Bladder microvascular endothelial cell (primary cell): ENCODE measurements at places on chromosomes 6 and 20. TPM values are rescaled to one million over a fixed set of nuclear protein-coding genes. Genes with fewer than 3 reads are reported as not detected.

The PTK6 gene
- 0.13 TPM in 1 of 2 replicates, not detected in the other for total RNA-seq

The WDR27 gene
- 21.9 and 41.0 TPM in 2 replicates for total RNA-seq

The FLRT3 gene
- under 0.01 and 0.50 TPM in 2 replicates for total RNA-seq

The HDGFL1 gene
- not detected in 2 replicates for total RNA-seq

The IMPG1 gene
- not detected in 2 replicates for total RNA-seq

The ZFP57 gene
- not detected in 2 replicates for total RNA-seq

The ECT2L gene
- not detected in 2 replicates for total RNA-seq

The TNNC2 gene
- not detected in 2 replicates for total RNA-seq

The SASH1 gene
- total RNA-seq, result 65.4 and 123 TPM in 2 replicates

The DUSP15 gene
- 0.16 and 0.57 TPM in 2 replicates for total RNA-seq

The SLCO4A1 gene
- total RNA-seq, result 4.0 and 5.0 TPM in 2 replicates

The NEURL2 gene
- total RNA-seq, result 2.6 and 2.8 TPM in 2 replicates

The IPCEF1 gene
- 0.32 and 0.82 TPM in 2 replicates for total RNA-seq

The LAMA4 gene
- 391 and 1,137 TPM in 2 replicates for total RNA-seq

The HSD17B8 gene
- 8.1 and 11.0 TPM in 2 replicates for total RNA-seq

The GZF1 gene
- 19.6 and 33.2 TPM in 2 replicates for total RNA-seq

The PLCB4 gene
- 0.65 and 11.9 TPM in 2 replicates for total RNA-seq

The JAG1 gene
- total RNA-seq, result 55.4 and 512 TPM in 2 replicates

The BPIFB1 gene
- not detected in 2 replicates for total RNA-seq

The LY86 gene
- total RNA-seq, result not detected in 2 replicates

The SIRPB1 gene
- 0.16 and 3.3 TPM in 2 replicates for total RNA-seq

The WFDC5 gene
- total RNA-seq, result not detected in 2 replicates

The QKI gene
- total RNA-seq, result 141 and 278 TPM in 2 replicates

The GPR63 gene
- under 0.01 and 0.13 TPM in 2 replicates for total RNA-seq

The NMBR gene
- 0.16 TPM in 1 of 2 replicates, not detected in the other for total RNA-seq

The DACT2 gene
- total RNA-seq, result not detected in 2 replicates

The FAM83C gene
- not detected in 2 replicates for total RNA-seq

The NKAIN4 gene
- total RNA-seq, result not detected in 2 replicates
